ENCODE measurements at places on chromosomes 7 and 10.

- no peak for DNase-seq
Observed at GRCh38 chr7:8314566-8314965, 52.6 kb upstream of the ICA1 start.

DNA sequence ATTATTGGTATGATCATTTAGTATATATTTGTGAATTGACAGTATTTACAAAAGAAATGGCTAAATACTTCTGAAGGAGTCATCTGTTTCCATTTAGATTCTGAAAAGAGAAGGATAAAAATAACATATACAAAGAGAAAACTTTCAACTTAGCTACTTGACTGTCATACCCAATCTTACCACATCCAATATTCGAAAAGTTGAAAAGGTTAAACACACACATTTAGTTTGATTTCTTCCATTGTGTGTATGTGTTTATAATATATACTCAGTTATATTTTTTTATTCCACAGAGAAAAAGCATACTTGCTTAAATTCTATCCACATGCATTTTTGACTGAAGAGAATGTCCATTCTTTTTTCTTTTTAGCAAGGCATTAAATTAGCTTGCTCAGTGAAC, 470.7 kb downstream of the TFEC start:
- no peak for DNase-seq

DNA sequence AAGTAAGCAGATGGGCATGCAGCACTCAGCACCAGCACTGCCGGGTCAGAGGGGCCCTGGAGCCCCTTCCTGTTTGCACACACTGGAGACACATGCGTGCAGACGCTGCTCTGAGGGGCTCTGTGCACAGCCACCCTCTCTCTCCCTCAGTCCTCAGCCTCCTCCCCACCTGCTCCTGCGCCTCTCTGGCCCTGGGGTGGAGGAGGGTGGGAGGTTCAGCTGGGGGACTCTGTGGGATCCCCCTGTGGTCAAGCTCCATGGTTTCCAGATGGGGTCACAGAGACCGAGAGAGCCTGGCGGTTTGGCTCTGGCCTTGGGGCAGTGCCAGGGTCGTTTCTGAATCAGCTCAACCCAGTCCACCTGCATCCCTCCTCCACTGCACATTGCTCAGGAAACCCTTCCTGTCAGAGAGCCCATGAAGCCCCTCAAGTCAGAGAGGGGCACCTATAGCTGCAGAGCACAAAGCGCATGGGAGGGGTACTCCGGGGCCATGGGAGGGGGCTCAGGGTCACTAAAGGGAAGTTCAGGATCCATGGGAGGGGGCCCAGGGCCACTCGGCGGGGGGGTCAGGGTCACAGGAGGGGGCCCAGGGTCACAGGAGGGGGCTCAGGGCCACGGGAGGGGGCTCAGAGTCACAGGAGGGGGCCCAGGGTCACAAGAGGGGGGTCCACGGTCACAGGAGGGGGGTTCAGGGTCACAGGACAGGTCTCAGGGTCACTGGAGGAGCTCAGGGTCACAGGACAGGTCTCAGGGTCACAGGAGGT, 161.7 kb downstream of the ADARB2 start:
- DNase-seq: no peak

GRCh38 chr10:8088504-8088903, 34.0 kb downstream of the GATA3 start:
- DNase-seq: no peak

GRCh38 chr10:21626457-21627161, 92.6 kb downstream of the MLLT10 start:
- no peak for DNase-seq

DNA sequence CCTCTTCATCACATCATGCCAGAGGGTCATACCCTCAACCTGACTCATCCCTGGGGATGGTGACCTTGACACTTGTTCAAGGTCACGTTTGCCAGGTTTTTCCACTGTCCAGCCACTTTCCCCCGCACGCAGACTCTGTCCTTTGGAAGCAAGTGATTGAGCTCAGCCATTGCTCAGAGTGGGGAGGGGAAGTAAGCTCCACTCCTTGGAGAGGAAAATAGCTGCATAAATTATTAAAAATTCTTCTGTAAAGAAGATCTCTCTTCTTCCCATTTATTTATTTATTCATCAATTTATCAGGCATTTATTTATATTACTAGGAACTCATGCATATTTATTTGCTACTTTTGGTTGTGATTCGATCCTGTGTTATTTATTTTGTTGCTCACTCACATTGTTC, 88.0 kb downstream of the GLRX3 start:
- no peak for DNase-seq

- DNase-seq: no peak
Observed at GRCh38 chr10:287026-287709, 151.9 kb downstream of the ZMYND11 start.

- DNase-seq: no peak
Observed at GRCh38 chr7:81155654-81156373, 237.0 kb upstream of the SEMA3C start.

- DNase-seq: peak; percentile 69
Observed at GRCh38 chr10:77165445-77166208, 472.0 kb downstream of the KCNMA1 start.
